NCI-H187 (cell line): ENCODE measurements at places on chromosomes 2 and 18.

DNA sequence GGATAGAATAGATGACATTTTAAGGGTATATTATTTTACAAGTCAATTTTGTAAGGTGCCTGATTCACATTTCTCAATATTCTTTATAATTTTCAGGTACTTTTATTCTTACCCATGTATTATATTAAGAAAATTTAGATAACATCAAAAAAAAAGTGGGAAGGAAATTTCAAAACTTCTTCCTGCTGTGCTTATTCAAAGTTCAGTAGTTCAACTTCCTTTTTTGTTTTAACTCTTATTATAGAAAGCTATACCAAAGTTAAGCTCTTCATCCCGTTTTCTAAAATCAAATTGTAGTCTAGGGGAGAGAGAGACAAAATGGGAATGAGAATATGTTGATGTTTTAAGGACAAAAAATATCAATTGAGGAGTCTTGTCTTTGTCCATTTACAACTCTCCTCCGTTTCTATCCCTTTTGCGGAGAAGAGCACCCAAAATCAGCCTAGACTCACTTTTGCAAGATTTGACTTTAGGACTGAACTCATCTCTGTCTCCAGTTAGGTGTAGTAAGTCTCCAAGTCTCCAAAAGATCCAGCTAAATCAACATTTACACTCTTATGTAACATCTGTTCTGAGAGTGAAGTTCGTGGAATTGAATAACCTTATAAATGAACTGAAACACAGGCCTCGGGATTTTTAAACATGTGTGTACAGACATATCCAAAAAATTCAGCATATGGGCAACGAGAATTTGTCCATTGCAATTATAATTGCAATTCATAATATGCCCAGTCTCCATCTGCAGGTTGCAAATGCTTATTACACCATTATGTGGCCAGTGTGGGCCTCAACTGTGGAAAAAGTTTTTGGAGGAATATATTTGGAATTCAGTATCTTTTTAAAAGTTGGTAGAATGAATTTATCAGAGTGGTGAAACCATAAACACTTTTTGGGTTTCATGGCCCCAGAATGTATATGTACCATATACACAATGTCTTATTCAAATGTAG is 23.9 kb downstream of the FAM124B start:
- DNase-seq = no peak

GRCh38 chr2:96575785-96576456 is 39.4 kb downstream of the ARID5A start:
- DNase-seq = no peak

DNA sequence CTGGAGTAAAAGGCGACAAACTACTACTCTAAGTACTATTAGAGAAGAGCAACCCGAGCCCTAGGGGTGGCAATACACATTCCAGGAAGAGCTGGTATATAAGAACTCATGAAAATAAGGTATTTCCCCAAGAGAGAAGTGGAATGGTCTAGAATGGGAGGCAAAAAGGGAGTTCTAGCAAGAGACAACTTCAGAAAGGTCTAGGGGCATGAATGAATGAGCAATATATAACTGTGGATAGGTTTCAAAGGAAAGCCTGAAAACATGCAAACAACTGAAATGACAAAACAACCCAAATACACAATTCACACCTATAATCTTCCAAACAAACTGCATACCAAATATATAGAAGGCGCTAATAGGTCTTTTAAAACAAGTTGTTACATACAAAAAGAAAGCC is 22.2 kb downstream of the TRIP12 start:
- DNase-seq = no peak

DNA sequence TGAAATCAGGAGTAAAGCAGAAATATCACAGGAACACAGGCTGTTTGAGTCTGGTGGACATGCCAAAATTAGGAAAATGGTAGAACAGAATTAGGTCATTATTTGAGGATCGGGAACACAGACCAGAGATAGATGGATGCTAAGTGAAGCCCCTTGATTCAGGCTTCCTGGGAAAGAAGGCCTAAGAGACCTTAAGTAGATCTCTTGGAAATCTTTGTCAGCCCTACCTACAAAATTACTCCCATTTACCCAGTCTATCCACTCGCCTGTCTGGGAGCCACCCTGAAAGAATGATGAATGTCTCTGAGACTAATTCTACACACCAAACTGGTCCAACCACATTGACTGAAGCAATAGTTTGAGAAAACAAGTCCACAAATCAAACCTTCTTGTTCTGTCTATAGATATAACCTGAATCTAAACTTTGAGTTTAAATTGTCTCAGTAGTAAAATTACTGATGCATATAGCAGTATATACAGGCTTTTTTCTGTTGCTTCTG is 36.6 kb upstream of the TANK start:
- DNase-seq = no peak

- no peak for DNase-seq
These were observed 339.6 kb downstream of the TGIF1 start for GRCh38 chr18:3789525-3789924.

DNA sequence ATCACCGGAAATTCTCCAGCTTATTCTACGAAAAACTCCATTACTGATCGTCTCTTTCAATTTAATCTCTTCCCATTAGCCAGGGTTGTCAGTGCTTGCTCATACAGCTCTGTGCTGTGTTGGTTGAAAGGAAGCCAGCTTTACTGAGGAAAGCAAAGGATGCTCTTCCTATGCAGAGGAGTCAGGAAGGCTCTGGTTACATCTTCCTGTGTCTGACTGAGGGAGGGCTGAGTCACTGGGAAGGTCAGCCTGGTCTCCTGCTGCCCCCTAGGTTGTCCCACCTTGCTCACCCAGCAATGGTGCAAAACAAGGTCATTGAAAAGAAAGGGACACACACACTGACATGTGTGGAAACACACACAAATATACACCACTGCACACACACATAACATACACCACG is 975.6 kb downstream of the DCDC2C start:
- no peak for DNase-seq

- DNase-seq = no peak
These were observed 48.3 kb upstream of the STK17B start for GRCh38 chr2:196219671-196220070.

GRCh38 chr18:55856229-55856628 is 268.2 kb upstream of the TCF4 start:
- DNase-seq = no peak

GRCh38 chr2:197862246-197862955 is 58.0 kb downstream of the PLCL1 start:
- DNase-seq = no peak

DNA sequence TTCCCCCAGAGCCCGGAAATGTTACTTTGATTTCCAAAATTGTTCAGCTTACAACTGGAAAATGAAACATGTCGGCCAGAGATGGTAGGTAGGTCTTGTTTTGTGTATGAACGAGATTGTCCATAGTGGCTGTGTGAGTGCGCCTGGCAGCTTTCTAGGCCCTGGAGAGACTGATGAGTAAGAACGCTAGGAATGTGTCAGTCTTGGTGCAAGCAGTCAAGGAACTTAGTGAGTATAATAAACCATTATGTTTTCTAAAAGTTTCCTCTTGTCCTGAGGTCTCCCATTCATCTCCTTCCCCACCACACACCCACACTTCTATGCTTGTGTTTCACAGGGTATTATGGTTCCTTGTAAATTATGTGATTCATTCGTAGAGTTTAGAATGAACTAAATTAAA is 234.2 kb downstream of the CDH2 start:
- no peak for DNase-seq

- no peak for DNase-seq
These were observed 6.3 kb downstream of the HS6ST1 start for GRCh38 chr2:128312411-128312810.

DNA sequence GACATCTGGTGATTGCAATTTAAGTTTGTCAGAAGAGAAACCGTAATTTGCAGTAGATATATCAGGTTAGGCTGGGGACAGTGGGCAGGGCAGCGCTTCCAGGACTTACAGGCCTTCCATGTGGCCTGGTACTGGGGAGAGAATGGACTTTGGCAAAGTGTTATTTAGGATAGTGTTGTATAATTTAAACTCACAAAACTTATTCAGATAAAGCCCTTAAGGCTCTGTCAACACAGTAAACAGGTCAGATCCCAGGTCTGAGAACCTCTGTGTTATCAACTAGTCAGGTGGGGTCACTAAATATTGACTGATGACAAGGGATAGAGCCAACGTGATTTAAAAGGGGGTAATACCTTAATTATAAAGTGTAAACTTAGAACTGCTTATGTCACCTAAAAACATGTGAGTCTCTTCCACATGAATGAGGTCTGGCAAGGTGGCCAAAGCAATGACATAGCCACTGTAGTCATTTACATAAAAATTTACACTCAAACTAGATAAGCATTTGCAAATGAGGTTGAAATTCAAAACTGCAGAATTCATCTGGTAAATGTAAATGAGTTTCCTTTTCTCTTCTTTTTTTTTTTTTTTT is 80.2 kb upstream of the DNMT3A start:
- no peak for DNase-seq

DNA sequence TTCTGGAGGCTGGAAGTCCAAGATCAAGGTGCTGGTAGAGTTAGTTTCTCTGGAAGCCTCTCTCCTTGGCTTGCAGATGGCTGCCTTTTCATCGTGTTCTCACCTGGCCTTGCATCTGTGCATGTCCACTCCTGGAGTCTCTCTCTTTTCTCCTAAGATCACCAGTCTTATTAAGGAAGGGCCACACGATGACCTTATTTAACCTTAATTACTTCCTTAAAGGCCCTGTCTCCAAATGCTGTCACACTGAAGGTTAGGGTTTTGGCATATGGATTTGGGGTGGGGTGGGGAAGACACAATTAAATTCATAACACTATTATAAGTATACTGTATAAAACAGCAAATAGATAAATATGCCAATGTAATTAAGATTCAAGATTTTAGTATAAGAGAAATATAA is 402.4 kb upstream of the HS6ST1 start:
- no peak for DNase-seq

- DNase-seq = no peak
These were observed 30.0 kb downstream of the RNF125 start for GRCh38 chr18:32048507-32049091.

DNA sequence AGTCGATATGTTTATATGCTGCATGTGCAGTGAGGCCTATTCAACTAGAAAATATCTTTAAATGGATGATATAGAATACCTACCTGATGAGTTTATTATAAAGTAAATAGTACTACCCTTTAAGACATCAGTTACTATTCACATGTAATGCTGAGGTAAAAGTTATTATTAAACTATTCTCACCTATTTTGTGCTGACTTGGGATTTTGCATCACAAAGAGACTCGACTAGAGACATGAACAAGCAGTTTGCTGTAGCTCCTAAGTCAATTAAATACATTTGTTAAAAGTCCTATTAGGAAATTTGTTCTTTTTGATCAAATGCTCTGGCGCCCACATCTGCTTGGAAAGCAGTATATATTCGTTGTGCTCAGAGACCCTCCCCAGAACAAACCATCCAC is 164.1 kb downstream of the CCDC85A start:
- no peak for DNase-seq

DNA sequence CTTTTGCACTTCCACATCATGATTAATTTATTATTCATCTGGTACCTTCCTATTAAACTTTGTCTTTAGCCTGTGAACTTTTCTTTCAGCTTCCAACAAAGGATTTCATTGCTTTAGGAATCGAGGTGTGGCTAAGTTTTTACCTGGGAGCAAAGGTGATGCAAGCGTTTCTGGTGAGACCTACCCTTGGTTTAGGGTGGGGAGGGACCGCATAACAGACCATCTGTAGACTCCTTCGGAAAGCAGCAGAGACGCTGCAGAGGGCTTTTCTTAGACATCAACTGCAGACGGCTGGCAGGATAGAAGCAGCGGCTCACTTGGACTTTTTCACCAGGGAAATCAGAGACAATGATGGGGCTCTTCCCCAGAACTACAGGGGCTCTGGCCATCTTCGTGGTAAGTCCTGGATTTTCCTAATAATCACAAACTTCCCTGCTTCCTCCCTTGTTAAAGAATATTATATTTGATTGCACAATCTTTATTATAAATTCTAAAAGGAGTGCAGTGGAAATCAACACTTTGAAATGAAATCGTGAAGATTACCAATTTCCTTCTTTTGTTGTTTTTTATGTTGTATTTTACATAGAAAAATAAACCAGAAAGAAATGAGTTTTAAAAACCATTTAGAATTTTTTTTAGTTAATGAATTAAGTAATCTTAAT is at the start of gene DSG3:
DSG3 (plus strand) TSS at position 212 of the 662 bp plus-strand sequence; CDS start at position 349, 137 bp downstream.
- no peak for DNase-seq

- DNase-seq = no peak
These were observed 33.1 kb upstream of the ZNF532 start for GRCh38 chr18:58831606-58832005.

DNA sequence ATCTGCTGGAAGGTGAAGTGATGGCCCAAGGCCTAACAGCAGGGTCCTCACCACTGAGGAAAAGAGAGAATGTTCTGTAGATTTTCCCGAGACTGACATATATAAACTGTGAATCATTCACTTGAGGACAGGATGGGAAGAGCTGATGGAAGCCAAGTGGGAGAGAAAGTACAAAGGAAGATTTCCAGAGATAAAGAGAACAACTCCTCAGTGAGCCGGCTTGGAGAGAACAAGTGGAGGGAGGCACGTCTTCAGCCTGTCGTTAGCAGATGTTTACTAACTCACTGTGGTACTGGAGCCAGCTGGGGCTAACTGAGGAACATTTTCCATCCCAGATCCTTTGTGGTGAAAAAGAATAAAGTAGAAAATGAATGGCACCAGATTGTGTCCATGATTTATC is 552.9 kb upstream of the TNP1 start:
- DNase-seq = no peak

GRCh38 chr2:8133363-8133762 is 548.5 kb upstream of the ID2 start:
- no peak for DNase-seq

DNA sequence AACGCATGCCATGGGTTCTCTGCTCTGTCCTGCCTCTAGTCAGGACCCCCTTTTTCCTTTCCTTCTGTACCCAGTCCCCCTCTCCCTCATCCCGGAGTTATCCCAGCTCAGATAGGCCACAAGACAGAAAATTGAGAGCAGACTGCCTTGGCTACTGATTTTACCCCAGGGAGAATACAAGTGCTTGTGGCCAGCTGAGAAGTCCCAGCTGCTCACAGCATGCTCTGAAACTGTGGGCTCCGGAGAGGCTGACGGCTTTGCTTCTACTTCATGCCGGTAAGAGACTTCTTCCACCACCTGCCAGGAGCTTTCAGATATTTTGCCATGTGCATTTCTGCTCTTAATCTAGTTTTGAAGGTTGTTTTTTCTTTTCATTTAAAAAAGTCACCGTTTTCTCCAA is 20.0 kb upstream of the SIX2 start:
- peak; percentile 39 for DNase-seq

- no peak for DNase-seq
These were observed 55.2 kb upstream of the NCK2 start for GRCh38 chr2:105689484-105689883.

DNA sequence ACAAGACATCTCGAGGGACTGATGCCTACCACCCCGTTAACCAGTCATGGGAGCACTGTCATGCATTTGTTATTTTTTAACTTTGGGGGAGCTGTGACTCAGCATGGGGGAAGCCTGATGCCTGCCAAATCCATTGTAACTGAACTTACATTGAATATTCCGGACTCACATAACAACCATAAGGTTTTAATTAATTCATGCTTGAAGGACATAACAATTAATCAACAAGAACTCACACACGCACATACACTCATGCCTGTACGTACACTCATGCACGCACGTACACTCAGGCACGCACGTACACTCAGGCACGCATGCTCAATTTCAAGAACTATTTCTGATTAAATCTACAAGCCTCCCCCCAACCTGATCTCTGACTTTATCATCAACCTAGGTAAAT is 1639.1 kb downstream of the SUCLG1 start:
- DNase-seq = no peak

- DNase-seq = no peak
These were observed 16.5 kb upstream of the TGFA start for GRCh38 chr2:70570041-70570661.

- no peak for DNase-seq
These were observed 130.4 kb downstream of the COL4A4 start for GRCh38 chr2:227033471-227034148.
